Stimulated activated CD4-positive, alpha-beta T cell treated with anti-CD3 and anti-CD28 coated beads, TNF-alpha, amount 100 ng/mL, for 4 hours (primary cell): ENCODE measurements at places on chromosomes 6 and 20.

DNA sequence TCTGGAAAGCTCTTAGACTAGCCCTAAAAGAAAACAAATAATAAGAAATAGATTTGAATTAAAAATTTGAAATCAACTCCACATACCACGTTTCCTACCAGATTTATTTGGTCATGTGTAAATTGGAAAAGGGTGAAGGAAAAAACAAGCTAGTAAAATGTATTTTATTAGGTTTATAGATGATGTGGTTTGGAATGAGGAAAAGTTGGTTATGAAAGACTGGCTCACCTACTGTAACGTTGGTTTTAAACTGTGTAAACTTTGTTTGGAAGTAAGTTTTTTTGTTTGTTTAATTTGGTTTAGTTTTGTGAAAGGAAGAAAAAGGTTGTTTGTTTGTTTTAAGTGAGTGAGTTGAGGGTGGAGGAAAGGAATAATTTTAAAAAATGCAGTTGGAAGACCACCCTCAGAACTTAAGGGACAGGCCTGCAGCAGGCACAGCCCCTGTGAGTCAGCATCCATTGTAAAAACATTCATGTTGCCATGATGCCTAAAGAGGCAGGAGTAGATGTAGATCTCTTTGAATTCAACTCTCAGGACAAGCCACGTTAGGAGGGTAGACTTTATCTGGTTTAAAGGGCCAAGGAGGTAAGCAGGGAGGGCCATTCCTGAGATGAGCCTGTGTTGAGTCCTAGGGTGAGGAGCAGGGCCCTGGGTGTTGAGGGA, 93.7 kb upstream of the SCGN start:
- DNase-seq: no peak

- no peak for DNase-seq
Measured at GRCh38 chr6:66662721-66663507, 955.9 kb upstream of the EYS start.

DNA sequence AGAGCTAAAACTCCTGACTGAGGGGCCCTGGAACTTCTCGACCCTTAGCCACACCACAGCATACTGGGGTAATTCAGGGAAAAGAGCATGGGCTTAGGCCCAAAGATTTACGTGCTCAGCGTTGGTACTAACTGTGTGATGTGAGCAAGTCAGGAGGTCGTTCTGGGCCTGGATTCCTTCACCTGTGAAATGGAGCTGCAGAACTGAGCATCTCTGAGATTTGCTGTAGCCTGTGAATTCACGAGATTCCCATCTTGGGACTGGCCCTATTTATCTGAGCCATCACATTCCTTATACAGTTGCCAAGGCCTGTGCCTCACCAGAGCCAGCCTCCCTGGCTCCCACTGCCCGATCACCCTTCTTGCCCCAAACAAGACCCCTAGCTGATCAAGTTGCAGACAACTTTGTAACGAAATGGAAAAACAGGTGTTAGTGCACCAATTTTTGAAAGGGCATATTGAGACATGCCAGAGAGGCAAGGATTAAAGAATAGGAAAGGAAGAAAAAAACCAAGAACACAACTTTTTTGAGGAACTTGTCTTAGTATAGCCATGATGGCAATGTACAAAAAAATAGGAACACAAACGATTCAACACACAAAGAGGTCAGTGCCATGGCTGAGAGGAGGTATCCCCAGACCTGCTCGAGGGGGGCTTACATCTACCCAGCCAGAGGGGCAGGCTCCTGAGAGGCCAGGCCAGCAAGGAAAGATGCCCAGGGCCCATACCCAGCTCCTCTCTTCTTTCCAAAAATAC, 323.0 kb upstream of the JARID2 start:
- DNase-seq: no peak

GRCh38 chr6:90420500-90420899, 123.9 kb upstream of the BACH2 start:
- DNase-seq: no peak

- DNase-seq: no peak
Measured at GRCh38 chr6:13998356-13998755, 73.6 kb downstream of the RNF182 start.

DNA sequence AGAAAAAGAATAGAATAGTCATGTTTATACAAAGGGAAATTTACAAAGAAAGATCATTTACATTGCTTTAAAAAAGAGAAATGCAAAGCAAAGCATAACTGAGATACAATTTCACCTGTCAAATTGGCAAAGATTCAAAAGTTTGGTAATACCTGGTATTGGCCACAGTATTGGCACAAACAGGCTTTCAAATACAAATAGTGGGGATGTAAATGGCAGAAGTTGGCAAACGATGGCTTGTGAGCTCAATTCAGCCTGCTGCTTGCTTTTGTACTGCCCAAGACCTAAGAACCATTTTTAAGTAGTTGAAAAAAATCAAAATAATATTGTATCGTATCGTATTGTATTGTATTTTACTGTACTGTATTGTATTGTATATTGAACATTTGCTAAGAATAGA, 194.5 kb upstream of the JAG1 start:
- DNase-seq: no peak

- no peak for DNase-seq
Measured at GRCh38 chr20:33172781-33173180, 4.8 kb downstream of the BPIFA2 start.

- no peak for DNase-seq
Measured at GRCh38 chr6:7646394-7646793, 56.4 kb downstream of the SNRNP48 start.

DNA sequence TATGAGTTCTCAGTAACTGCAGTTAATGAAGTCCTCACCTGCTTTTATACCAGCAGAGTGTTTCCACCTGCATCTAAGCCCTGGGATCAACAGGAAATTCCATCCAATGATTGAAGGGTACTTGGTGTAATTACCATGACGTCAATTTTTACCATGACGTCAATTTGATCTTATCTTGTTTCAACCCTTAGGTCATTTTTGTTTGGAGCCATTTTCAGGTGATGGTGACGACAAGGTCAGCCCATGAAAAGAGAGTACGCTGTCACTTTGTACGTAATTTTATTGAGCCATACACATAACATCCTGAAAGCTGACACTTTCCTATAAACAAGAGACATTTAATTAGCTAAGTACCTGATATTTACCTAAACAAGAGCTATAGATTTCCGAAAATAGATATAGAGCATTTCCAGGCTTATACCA, at the start of gene CGA:
TSS of gene CGA (minus strand) at position 20 of the 423 bp plus-strand sequence. CDS start 6,906 bp downstream, outside the sequence.
- DNase-seq: no peak

- DNase-seq: no peak
Measured at GRCh38 chr20:9025011-9025410, 43.9 kb upstream of the PLCB4 start.
